Fibroblast of skin of abdomen (primary cell): ENCODE measurements at places on chromosomes 13 and 19.

DNA sequence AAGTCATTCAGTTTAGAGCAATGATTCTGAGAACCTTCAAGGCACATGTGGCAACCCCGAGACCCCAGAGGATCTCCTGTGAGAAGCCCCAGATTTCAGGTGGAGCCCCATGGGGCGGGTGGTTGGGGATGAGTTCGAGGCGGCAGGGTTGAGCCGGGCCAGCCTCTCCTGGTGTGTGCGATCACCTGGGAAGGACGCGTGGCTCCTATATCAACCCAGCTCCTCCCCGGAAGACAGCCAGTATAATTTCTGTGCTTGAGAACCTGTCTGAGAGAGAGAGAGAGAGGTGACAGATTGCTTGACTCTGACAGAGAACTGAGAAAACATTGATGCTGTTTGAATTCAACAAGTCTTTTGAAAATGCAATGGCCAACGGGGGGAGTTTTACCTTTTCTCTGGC is 89.0 kb downstream of the TEX29 start:
- no peak for DNase-seq

DNA sequence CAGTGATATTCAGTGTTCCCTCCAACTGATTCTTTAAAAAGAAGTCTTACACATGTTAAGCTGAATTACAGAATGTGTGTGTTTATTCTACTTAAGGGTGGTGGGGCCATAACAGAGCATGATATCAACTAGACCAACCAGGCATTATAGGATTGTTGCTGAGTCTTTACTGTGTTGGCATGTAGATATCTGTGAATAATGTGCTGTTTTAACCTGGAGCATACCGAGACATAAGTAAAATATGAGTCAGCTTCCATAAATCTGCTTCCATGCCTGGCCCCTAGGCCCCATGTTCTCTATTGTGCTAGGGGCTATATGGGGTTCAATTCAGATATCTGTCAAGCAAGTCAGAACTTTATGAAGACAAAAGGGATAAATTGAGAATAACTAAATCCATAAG is 295.7 kb downstream of the MTUS2 start:
- no peak for DNase-seq

DNA sequence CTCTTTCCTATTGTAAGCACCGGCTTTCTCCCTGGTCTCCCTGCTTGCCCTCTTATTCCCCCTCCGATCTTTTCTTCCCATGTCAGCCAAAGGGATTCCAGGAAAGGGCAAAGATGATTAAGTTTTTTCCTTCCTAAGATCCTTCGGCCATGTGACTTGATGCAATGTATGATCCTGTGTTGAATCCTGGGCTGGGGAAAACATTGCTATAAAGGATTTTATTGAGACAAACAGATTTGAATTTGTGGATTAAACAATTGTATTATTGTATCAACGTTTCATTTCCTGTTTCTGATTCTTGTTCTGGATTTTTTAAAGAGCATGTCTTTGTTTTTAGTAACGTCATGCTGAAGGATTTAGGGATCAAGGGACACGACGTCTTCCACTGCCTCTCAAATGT is 16.9 kb upstream of the ZNF541 start:
- DNase-seq = no peak

DNA sequence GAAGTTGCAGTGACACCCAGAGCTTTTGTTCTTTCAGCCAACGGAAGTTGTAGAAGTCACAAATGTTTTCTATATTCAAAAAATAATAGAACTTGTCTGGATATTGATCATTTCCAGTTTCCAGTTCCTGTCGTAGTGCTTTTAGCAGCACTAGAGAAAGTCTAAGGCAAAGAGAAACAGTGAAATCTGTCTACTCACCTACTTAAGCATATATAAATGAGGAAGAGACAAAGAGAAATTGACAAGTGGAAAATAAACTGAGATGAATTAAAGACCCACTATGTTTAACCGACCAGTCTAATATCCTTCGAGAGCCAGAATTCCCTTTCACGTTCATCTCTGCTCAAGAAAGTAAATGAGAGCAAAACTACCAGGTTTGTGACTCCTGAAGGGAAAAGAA is 36.7 kb downstream of the DACH1 start:
- DNase-seq = no peak

DNA sequence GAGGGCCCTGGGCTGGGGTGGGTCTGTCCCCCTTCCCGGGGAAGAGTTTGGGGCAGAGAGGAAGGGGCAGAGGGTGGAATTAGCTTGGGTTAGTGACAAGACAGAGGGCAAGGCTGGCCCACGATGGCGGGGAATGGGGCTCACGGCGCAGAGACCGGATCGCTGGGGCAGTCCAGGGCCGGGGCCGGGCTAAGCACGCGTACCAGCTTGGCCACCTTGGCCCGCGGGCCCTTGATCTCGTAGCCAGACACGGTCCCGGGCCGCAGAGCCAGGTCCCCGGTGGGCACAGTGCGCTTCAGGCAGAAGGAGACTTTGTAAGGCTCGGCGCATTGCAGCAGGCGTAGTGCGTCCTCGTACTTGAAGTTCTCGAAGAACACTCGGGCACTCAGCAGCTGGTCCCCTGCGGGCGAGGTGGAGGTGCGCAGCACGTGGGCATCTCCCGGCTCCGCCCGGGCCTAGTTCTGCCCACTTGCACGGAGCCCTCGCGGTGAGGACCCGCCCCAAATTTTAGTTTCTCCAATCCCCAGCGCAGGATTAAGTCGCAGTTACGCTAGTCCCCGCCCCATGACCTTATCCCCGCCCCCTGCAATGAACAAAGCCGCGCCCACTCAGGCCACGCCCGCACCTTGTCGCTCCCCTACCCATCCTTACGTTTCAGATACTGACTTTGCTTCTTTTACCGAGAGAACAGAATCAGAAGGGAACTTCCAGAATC is 8.6 kb upstream of the HIPK4 start:
- DNase-seq = peak; percentile 25

DNA sequence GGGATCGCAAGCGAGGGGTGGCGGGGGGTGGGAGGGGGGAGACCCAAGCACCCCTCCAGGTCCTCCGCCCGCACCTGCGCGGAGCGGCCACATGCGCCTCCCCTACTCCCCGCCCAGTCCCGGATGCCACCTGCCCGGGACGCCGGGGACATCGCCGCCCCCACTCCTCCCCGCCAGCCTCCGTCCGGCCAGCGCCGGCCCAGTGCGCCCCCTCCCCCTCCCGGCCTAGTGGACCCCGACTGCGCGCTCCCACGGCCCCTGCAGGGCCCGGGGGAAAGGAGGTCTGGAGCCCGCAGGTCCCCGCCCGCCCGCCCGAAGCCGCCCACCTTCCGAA is 263 bp downstream of the RHPN2 start:
- DNase-seq = no peak

- DNase-seq = peak; percentile 90
Measured at GRCh38 chr19:2469102-2469914, 6.6 kb upstream of the GADD45B start.

GRCh38 chr13:51346397-51346796 is 6.9 kb downstream of the SERPINE3 start:
- no peak for DNase-seq

- DNase-seq = no peak
Measured at GRCh38 chr13:27825072-27825471, 32.8 kb downstream of the GSX1 start.

DNA sequence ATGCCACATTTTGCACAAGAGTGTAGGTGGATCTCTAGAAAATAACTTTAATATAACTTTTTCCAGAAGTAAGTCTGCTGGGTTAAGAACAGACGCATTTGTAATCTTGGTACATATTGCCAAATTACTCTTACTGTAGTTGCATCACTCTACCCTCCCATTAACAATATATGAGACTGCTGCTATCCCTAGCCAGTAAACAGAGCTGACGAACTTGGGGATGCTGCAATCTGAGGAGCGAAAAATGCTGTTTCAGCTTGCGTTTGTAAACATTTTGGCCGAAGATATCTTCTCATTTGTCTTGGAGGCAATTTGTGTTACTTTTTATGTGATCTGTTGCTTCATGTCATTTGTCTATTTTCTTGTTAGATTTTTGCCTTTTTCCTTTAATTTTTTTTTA is 1482.8 kb downstream of the OLFM4 start:
- DNase-seq = no peak

- DNase-seq = no peak
Measured at GRCh38 chr13:44278166-44278565, 95.5 kb upstream of the SERP2 start.

GRCh38 chr19:41734585-41734984 is 20.7 kb upstream of the CEACAM6 start:
- no peak for DNase-seq

GRCh38 chr13:50365408-50366391 is 350.5 kb downstream of the KCNRG start:
- no peak for DNase-seq

- peak; percentile 72 for DNase-seq
Measured at GRCh38 chr13:98749501-98749900, 3.0 kb downstream of the SLC15A1 start.

GRCh38 chr19:47550129-47550528 is 22.8 kb downstream of the ZNF541 start:
- DNase-seq = no peak

DNA sequence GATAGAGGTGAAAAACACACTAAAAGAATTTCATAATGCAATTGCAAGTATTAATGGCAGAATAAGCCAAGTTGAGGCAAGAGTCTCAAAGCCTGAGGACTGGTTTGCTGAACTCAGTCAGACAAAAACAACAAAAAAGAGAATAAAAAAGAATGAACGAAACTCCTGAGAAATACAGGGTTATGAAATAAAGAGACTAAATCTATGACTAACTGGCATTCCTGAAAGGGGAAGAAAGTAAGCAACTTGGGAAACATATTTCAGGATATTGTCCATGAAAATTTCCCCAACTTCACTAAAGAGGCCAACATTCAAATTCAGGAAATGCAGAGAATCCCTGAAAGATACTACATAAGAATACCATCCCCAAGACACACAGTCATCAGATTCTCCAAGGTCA is 47.8 kb downstream of the UBL3 start:
- DNase-seq = peak; percentile 28

DNA sequence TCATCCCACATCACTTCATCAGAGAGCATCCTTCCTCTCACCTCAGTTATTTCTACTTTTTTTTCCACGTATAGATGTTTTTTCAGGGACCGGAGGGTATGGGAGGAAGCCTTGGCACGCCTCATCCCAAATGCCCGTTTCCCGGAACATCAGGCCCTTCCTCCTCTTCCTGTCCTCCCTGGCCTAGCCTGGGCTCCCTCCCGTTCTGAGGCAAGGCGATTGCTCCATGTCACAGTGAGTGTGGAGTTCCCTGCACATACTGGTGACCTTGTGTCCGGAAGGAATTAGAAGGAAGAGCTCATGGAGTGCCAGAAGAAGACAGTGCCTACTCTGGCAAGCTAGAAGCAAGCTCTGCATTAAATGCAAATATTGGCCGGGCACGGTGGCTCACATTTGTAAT is 1.1 kb upstream of the ZNF627 start:
- DNase-seq = no peak

- DNase-seq = no peak
Measured at GRCh38 chr19:14686411-14686810, 3.4 kb upstream of the ZNF333 start.

DNA sequence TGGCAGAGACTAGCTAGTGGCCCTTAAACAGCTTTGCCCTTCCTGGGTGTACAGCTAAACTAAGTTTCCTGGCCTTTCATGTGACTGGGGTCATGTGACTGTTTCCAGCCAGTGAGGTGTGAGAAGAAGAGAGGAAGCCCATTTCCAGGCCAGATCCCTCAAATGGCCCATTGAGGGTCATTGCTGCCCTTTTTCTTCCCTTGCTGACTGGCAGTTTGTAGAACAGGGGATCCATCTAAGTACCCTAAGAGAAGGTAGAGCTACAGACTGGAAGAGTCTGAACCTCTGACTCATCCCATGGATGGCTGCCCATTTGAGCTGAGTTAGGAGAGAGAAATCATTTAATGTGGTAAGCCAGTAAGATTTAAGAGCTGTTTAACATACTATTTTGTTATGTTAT is 2.8 kb downstream of the SWSAP1 start:
- peak; percentile 96 for DNase-seq

GRCh38 chr13:48896312-48896711 is 79.4 kb upstream of the FNDC3A start:
- DNase-seq = peak; percentile 40

GRCh38 chr13:94811753-94812152 is 99.4 kb upstream of the SOX21 start:
- DNase-seq = no peak

DNA sequence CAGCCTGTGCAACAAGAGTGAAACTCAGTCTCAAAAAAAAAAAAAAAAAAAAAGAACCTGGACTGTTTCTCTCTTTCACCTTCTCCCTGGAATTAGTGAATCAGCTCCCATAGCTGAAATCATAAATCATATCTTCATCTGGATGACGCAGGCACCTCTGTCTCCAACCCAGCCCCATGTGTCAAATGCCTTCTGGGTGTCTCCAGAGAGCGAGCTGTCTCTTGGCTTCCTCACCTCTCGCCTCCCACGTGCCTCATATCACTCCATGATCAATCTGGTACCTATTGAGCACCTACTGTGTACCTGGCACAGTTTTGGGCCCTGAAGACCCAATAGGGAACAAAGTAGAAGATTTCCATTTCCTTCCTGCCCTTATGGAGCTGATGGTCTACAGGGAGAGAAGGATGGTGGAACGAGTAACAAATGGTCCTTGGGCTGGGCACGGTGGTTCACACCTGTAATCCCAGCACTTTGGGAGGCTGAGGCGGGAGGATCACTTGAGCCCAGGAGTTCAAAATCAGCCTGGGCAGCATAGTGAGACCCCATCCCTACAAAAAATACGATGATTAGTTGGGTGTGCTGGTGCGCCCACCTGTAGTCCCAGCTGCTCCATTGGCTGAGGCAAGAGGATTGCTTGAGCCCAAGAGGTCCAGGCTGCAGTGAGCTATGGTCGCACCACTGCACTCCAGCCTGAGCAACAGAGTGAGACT is 2.5 kb downstream of the HSD11B1L start:
- DNase-seq = no peak

- no peak for DNase-seq
Measured at GRCh38 chr13:99892866-99893504, 78.6 kb downstream of the ZIC5 start.

GRCh38 chr13:100694722-100695508 is 20.3 kb upstream of the TMTC4 start:
- DNase-seq = peak; percentile 35

- no peak for DNase-seq
Measured at GRCh38 chr19:47135156-47135555, 4.5 kb downstream of the SAE1 start.

- DNase-seq = no peak
Measured at GRCh38 chr19:31356587-31357314, 7.5 kb upstream of the TSHZ3 start.

DNA sequence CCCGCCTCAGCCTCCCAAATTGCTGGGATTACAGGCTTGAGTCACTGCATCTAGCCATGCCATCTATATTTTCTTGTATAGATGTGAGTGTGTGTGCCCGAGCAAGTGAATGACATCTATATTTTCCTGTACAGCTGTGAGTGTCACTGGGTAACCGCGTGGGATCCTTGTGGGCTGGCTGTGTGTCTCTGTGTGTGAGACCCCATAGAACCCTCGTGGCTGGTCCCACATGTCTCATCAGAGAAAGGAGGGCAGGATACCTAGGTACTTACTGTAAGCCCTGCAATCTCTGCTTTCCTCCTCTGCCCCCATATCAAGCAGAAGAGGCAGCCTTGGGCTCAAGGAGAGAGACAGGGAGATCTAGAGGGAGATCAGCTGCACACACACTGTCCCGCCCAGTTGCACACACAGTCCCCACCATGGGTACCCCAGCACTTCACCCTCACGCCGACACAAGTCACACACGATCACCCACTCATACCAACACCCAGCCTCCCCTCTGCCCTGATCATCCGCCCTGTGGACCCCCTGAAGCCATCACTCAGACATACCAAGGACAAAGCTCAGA is 655 bp downstream of the DENND1C start:
- DNase-seq = no peak

- peak; percentile 91 for DNase-seq
Measured at GRCh38 chr19:48724796-48725753, 5.5 kb upstream of the MAMSTR start.
